ENCODE measurements at places on chromosomes 3 and 15. TPM values are rescaled to one million over a fixed set of nuclear protein-coding genes. Genes with fewer than 3 reads are reported as not detected.

DUOXA1 gene
- polyA plus RNA-seq: 0.23 TPM

VPS8 gene
- 59.4 TPM for polyA plus RNA-seq

GPR156 gene
- polyA plus RNA-seq: 3.4 TPM

LRRC49 gene
- polyA plus RNA-seq: 20.9 TPM

GPR171 gene
- not detected for polyA plus RNA-seq

HESX1 gene
- 4.5 TPM for polyA plus RNA-seq

ANKRD34C gene
- polyA plus RNA-seq: 0.10 TPM

DNA sequence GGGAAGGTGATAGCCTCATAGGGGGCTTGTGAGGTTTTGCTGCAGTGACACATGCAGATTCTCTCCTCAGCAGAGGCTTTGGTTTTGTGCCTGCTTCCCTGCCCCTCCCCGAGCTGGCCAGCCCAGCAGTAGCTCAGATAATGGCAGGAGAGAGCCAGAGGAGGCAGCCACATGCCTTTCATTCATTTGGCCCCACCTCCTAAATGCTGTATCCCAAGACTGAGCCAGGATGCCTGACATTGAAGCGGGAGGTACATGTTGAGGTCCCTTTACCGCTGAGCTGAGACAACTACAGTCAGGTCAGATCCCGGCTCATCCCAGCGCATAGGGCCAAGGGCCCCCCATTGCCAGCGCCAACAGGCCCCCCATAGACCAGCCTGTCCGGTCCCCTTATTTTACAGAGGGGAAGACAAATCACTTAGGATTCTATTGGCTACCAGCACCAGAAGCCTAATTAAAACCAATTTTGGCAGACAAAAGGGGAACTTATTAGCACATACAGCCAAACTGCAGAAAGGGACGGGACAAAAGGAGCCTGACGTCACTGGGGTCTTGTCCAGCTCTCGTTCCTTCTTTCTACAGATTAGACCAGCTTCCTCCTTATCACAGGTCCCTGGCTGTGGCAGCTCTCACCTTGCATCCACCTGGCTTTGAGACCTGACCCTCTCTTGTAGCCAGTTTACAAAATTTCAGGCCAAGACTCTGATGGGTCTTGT lies 12.1 kb upstream of the POLG start:
- DNase-seq: no peak

GRCh38 chr15:57364282-57365007 lies 11.9 kb upstream of the CGNL1 start:
- DNase-seq: no peak

DNA sequence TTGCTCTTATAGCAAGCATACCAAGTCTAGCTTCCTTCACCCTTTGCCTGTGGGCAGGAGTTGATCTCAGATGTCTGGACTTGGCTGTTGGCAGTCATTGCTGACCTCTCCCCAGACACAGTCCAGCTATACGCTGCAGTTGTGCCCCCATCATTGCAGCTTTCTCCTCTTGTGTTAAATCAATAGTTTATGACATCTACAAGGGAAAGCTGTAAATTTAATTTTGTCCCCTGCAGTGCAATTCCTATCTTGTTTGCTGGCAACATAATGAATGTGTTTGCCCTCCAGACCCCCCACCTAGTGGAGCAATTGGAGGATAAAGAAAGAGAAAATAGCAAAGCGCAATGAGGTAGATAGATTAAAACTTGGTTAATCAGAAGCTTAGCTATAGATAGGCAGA lies 280.2 kb downstream of the LSAMP start:
- DNase-seq: no peak

- DNase-seq: no peak
Measured at GRCh38 chr15:55248895-55249294, 40.7 kb downstream of the RAB27A start.

- DNase-seq: no peak
Measured at GRCh38 chr3:187088701-187089100, 50.6 kb downstream of the RPL39L start.

DNA sequence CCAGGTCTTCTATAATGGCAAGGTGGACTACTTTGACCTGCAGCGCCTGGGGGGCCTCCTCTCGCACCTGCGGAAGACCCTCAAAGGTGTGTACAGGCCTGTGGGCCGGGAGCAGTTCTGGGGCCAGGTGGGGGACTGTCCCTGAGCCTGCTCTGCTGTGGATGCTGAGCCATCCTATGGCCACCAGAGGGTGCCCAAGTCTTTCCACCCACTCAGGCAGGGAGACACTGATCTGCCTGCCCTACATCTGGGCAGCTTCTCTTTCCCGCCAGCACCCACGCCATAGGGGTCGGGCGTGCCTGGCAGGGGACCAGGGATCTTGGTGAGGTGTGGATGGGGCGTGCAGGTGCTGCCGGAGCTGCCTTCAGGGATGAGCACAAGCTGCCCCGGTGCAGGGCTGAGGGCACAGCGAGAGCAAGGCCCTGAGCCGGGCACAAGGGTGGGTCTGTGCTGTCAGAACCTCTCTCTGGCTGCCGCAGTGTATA lies 14.1 kb downstream of the RNF123 start:
- peak; percentile 50 for DNase-seq
